ENCODE measurements at places on chromosomes 5 and 9. TPM values are rescaled to one million over a fixed set of nuclear protein-coding genes. Genes with fewer than 3 reads are reported as not detected.

GRCh38 chr5:107519900-107520354 is 150.8 kb downstream of the EFNA5 start:
- H3K27ac ChIP-seq = no peak overlapping the region
- no peaks in the 10 kb centered on the region for H3K36me3 ChIP-seq
- no peaks in the 10 kb centered on the region for H3K27me3 ChIP-seq
- H3K4me3 ChIP-seq = no peak overlapping the region

Gene HEXB
- 53.7 TPM for total RNA-seq

Gene ACOT12
- total RNA-seq = not detected

Gene PCDHGA2
- 1.1 TPM for total RNA-seq

GRCh38 chr9:19379283-19379682 is 753 bp downstream of the RPS6 start:
- DNase-seq = no peak
- H3K27me3 ChIP-seq = no peaks in the 10 kb centered on the region
- H3K4me3 ChIP-seq = peak overlapping the region; percentile 100
- peak overlapping the region; percentile 50 for H3K27ac ChIP-seq
- H3K36me3 ChIP-seq = peaks cover 40% of the 10 kb centered on the region

DNA sequence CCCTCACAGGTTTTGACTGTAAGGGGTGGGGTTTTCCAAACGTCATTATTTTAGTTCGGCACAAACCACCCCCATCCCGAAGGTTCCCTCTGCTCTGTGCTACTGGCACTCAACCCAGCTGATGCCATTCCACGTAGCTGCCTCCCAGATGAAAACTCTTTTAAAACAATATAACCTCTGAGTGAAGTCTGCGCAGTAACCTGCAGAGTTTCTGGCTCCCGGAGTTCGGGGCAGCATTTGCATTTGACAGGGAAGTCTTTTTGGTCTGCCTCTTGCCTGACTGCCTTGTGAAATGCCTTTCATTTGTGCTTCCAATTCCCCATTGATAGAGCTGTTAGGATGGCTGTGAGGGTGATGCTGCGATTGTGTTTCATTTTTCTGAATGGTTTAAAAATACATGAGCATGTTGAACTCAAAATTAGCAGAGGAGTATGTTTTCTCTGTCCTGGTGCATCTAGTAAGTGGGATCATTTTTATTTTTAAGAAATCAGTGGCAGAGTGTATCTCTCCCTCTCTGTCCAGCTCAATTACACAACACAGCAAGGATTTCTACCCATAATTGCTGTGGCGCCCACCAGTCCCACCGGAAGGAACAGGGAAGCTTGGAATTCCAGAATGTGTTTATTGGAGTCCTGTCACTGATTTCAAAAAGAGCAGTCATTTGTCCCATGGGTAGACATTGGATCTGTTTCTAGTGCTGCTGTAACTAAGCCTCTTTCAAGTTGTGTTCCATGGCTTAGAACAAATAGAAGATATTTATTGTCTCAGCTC is 24.8 kb downstream of the ADCY2 start:
- H3K27ac ChIP-seq = peak overlapping the region; percentile 35
- peaks cover 22% of the 10 kb centered on the region for H3K36me3 ChIP-seq
- peaks cover 37% of the 10 kb centered on the region for H3K4me1 ChIP-seq
- peak; percentile 82 for DNase-seq
- no peaks in the 10 kb centered on the region for H3K27me3 ChIP-seq
- H3K4me3 ChIP-seq = peak overlapping the region; percentile 34

- no peak for DNase-seq
- no peak overlapping the region for H3K27ac ChIP-seq
- no peaks in the 10 kb centered on the region for H3K36me3 ChIP-seq
- H3K27me3 ChIP-seq = no peaks in the 10 kb centered on the region
- H3K4me1 ChIP-seq = no peaks in the 10 kb centered on the region
Measured at GRCh38 chr9:127390248-127390545, 6.8 kb upstream of the SLC2A8 start.

GRCh38 chr5:139494256-139494655 is 11.7 kb upstream of the STING1 start:
- H3K4me3 ChIP-seq = no peak overlapping the region
- H3K4me1 ChIP-seq = no peaks in the 10 kb centered on the region
- no peaks in the 10 kb centered on the region for H3K36me3 ChIP-seq
- H3K27ac ChIP-seq = no peak overlapping the region

GRCh38 chr5:170638454-170639220 is 134.8 kb downstream of the KCNIP1 start:
- H3K27me3 ChIP-seq = no peaks in the 10 kb centered on the region
- H3K4me1 ChIP-seq = peaks cover 17% of the 10 kb centered on the region
- no peak overlapping the region for H3K4me3 ChIP-seq
- no peak overlapping the region for H3K27ac ChIP-seq

Gene SELENOP
- total RNA-seq = 8.5 TPM

GRCh38 chr5:131324303-131324702 is 60.5 kb downstream of the CDC42SE2 start:
- H3K36me3 ChIP-seq = peaks cover 10% of the 10 kb centered on the region
- no peak for DNase-seq
- H3K27me3 ChIP-seq = no peaks in the 10 kb centered on the region
- peaks cover 4% of the 10 kb centered on the region for H3K4me1 ChIP-seq

Gene FCN2
- total RNA-seq = not detected

DNA sequence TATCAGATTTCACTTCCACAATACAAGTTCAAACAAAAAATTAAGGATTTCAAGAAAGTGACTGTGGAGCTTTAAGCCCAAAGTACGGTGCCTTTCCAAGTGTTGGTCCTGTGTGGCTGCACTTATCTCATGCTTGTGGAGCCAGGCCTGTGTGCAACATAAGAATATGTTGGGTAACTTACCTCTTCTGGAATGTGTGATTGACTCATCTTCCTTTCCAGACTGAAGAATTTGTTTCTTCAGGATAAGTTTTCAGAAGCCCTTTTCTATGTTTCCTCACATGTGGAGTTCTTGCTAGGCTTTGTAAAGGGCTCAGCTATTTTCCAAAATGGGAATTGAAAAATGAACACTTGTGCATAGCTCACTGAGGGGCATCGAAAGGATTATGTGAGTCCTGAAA is 485.1 kb upstream of the PAPPA start:
- no peaks in the 10 kb centered on the region for H3K4me1 ChIP-seq
- H3K36me3 ChIP-seq = no peaks in the 10 kb centered on the region
- no peak overlapping the region for H3K27ac ChIP-seq
- no peak for DNase-seq
- H3K4me3 ChIP-seq = no peak overlapping the region

- peaks cover 30% of the 10 kb centered on the region for H3K36me3 ChIP-seq
- H3K4me1 ChIP-seq = no peaks in the 10 kb centered on the region
- no peaks in the 10 kb centered on the region for H3K27me3 ChIP-seq
- no peak overlapping the region for H3K4me3 ChIP-seq
Measured at GRCh38 chr9:26346942-26347477, 545.6 kb downstream of the CAAP1 start.

- H3K36me3 ChIP-seq = no peaks in the 10 kb centered on the region
- peak; percentile 20 for DNase-seq
- no peaks in the 10 kb centered on the region for H3K27me3 ChIP-seq
- no peak overlapping the region for H3K4me3 ChIP-seq
- H3K27ac ChIP-seq = no peak overlapping the region
Measured at GRCh38 chr5:367358-368130, 46.0 kb downstream of the AHRR start.

GRCh38 chr9:115587310-115587709 is 469.4 kb upstream of the TNC start:
- H3K4me3 ChIP-seq = no peak overlapping the region
- H3K27me3 ChIP-seq = no peaks in the 10 kb centered on the region
- H3K4me1 ChIP-seq = no peaks in the 10 kb centered on the region

GRCh38 chr5:16976625-16977008 is 40.5 kb upstream of the MYO10 start:
- no peaks in the 10 kb centered on the region for H3K4me1 ChIP-seq
- no peak for DNase-seq
- H3K36me3 ChIP-seq = no peaks in the 10 kb centered on the region
- no peaks in the 10 kb centered on the region for H3K27me3 ChIP-seq

DNA sequence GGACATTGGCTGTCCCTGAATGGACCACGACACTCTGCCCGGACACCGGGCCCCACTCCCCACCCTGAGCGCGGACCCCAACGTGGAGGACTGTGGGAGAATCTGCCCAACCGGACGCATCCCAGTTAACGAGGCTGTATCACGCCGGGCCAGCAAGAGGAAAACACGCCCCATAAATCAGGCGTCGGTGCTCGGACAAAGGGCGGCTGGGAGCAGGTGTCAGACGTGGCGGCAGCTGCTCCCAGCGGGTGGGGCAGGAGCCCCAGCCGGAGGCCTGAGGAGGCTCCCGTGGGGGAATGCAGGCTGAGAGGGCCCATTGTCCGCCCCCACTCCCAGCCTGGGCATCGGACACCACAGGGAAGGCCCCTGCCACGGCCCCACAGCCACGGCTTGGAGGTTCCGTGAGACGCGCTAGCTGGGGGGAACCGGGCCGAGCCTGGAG is 19.2 kb downstream of the NOTCH1 start:
- H3K27me3 ChIP-seq = no peaks in the 10 kb centered on the region
- no peak overlapping the region for H3K4me3 ChIP-seq
- DNase-seq = no peak

DNA sequence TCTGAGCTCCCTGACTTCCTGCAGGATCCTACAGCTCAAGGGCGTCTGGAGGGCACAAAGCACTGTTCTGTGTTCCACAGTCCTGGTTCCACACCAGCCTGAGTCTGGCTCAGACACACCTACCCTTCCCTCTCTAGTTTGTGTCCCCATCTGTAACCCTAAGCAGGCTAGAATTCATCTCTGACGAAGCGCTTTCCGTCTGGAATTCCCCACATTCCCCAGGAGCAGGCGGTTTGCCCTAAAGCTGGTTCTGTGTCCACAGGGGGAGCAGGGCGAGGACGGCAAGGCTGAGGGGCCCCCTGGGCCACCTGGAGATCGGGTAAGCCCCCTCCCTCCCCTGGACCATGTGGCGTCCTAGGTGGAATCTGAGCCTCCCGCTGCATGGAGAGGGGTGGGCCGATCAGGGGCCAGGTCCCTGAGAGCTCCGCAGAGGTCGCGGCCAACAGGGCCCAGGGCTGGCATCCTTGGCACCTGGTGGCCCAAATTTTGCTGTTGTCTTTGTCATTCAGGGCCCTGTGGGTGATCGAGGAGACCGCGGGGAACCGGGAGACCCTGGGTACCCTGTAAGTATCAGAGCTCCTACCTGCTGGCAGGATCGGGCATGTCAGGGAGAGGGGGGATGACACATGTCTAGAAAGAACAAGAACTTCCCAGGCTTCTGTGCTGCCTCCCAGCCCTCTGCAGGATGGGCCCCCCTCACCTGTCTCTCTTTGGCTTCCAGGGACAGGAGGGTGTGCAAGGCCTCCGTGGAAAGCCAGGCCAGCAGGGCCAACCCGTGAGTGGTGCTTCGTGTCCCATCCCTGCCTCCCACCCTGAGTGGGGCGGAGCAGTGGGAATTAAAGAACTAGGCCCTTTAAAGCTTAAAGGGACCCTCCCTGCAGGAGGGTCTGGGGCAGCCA is 34.5 kb upstream of the ORM1 start:
- H3K27ac ChIP-seq = no peak overlapping the region
- H3K27me3 ChIP-seq = no peaks in the 10 kb centered on the region
- peak overlapping the region; percentile 23 for H3K4me3 ChIP-seq
- peaks cover 9% of the 10 kb centered on the region for H3K36me3 ChIP-seq
- peak; percentile 56 for DNase-seq
- H3K4me1 ChIP-seq = 0 out of 2 replicates have a peak, but pooled peaks cover 3% of the 10 kb centered on the region

GRCh38 chr5:523441-524222 is 617 bp downstream of the SLC9A3 start:
- H3K27me3 ChIP-seq = peaks cover 47% of the 10 kb centered on the region
- H3K36me3 ChIP-seq = no peaks in the 10 kb centered on the region
- no peaks in the 10 kb centered on the region for H3K4me1 ChIP-seq
- H3K27ac ChIP-seq = no peak overlapping the region
- peak overlapping the region; percentile 47 for H3K4me3 ChIP-seq

Gene SPATA31D4
- total RNA-seq = not detected

DNA sequence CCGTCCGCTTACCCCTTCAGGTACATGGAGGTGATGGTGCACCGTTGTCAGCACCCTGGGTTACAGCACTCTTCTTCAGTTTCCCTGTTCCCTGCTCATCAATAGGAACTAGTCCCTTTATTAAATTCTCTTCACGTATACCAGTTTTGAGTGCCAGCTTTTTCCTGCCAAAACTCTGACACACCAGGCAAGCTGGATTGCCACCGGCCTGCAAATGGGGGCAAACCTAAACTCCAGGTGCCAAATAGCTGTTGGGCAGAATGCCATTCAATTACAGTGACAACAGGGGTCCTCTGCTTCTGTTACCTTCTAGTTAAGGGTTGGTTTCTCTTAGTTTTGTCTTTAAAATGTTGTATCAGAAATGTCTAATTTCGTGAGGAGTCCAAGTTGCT is 400.4 kb downstream of the OSTF1 start:
- H3K4me3 ChIP-seq = no peak overlapping the region
- no peaks in the 10 kb centered on the region for H3K4me1 ChIP-seq

Gene CA9
- 0.94 TPM for total RNA-seq

Gene FBP2
- not detected for total RNA-seq

GRCh38 chr5:15183520-15183919 is 311.9 kb upstream of the ANKH start:
- no peaks in the 10 kb centered on the region for H3K36me3 ChIP-seq
- H3K27me3 ChIP-seq = no peaks in the 10 kb centered on the region
- no peak overlapping the region for H3K4me3 ChIP-seq

Gene NIM1K
- 0.07 TPM for total RNA-seq

DNA sequence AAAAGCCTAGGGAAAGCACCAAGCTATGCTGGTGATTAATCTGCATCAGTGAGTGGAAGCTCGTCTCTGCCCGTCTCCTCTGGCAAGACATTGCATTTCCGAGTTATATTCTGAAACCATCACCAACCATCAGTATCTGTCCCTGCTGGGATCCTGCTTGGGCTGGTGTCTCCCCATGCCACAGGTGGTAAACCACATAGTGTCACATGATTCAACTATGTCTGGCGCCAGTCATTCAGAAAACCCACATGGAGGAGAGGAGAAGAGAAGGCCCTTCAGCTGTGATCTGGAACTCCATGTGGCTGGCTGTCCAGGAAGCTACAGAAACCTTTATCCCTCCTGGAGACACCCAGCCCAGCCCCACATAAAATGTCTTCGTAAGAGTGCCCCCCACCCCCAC is 4.8 kb downstream of the IL9 start:
- no peak overlapping the region for H3K27ac ChIP-seq
- H3K4me1 ChIP-seq = no peaks in the 10 kb centered on the region
- peaks cover 2% of the 10 kb centered on the region for H3K27me3 ChIP-seq

GRCh38 chr9:135693265-135693664 is 6.0 kb downstream of the SOHLH1 start:
- no peak for DNase-seq
- no peak overlapping the region for H3K27ac ChIP-seq
- no peak overlapping the region for H3K4me3 ChIP-seq
- no peaks in the 10 kb centered on the region for H3K4me1 ChIP-seq
- no peaks in the 10 kb centered on the region for H3K27me3 ChIP-seq

DNA sequence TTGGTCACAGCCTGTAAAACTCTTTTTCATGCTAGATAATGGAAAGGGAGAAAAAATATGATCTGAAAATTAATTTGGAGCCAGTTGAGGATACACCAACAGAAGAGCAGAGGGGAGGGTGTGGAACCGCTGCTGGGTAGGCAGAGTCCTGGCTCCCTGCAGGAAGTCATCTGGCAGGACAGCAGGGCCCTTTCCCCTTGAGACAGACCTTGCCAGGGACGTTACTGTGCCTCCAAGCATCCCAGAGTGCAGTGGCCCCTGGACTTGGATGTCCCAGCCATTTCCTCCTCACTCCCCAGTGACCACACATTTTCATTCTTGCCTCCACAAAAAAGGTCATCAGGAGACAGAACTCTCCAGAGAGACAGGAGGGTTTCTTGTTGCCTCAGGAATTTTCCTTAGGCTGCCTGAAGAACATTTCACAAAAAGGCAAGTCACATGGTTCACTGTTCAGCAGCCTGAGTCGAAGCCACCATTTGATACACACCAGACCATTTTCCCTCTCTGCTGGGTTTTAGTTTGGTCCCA is 5.9 kb downstream of the TRPM3 start:
- no peaks in the 10 kb centered on the region for H3K27me3 ChIP-seq
- H3K27ac ChIP-seq = no peak overlapping the region
- no peaks in the 10 kb centered on the region for H3K36me3 ChIP-seq
- peak; percentile 26 for DNase-seq

Measured in H9 (cell line).